G401 (cell line): ENCODE measurements at places on chromosomes 5 and 9.

GRCh38 chr5:61621202-61621650 is 289.2 kb downstream of the ZSWIM6 start:
- DNase-seq = peak; percentile 29

GRCh38 chr5:175885813-175886212 is 14.4 kb downstream of the CPLX2 start:
- DNase-seq = peak; percentile 38

GRCh38 chr9:116320290-116320689 is 166.7 kb downstream of the PAPPA start:
- DNase-seq = no peak

- no peak for DNase-seq
Measured at GRCh38 chr9:91720751-91721705, 229.0 kb downstream of the ROR2 start.

DNA sequence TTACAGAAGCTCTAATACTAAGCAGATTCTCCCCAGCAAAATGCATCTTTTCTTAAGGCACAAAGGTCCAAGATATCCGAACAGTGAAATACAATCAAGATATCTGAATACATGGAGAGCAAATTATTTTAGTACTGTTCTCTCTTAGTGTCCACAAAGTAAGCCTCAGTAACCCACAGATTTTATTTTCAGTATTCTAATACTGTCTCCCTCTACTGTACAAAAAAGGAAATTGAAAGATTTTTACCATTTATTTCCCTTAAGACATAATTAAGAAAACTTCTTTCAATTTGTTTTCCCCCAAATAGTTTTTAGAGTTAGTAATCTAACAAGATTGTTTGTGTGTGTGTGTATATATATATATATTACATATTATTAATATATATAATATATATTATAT is 24.7 kb upstream of the NOL6 start:
- no peak for DNase-seq

DNA sequence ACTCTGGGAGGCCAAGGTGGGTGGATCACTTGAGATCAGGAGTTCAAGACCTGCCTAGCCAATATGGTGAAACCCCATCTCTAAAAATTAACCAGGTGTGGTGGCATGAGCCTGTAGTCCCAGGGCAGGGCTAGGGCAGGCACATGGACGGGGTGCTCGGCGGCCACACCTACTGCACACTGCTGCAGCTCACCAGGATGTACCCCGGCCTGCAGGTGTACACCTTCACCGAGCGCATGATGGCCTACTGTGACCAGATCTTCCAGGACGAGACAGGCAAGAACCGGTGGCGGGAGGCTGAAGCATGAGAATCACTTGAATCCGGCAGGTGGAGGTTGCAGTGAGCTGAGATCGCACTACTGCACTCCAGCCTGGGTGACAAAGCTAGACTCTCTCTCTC is 3.2 kb downstream of the ST6GALNAC4 start:
- DNase-seq = no peak

GRCh38 chr5:166073901-166074581 is 2217.4 kb upstream of the WWC1 start:
- no peak for DNase-seq

GRCh38 chr9:19184144-19184917 is 46.2 kb upstream of the DENND4C start:
- DNase-seq = peak; percentile 62

- DNase-seq = no peak
Measured at GRCh38 chr9:14072850-14073249, 241.1 kb downstream of the NFIB start.

- no peak for DNase-seq
Measured at GRCh38 chr5:347712-348284, 26.3 kb downstream of the AHRR start.

GRCh38 chr9:24073007-24073592 is 247.1 kb upstream of the ELAVL2 start:
- no peak for DNase-seq

DNA sequence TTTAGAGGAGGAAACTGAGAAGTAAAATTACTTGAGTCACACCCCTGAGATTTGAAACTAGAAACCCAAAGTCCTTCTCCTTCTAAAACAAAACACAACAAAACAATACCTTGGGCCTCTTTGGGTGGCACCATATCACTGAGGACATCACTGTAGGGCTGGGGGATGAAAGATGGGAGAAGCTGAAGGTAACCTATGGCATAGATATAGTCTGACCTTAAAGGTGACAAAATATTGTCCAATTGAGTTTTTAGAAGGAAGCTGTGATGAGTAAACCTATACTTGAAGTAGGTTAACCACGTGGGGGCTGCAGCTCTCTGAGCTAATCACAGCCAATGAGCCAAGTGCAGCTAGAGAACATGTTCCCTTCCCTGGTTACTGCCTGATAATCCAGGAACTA is 167.4 kb upstream of the CD180 start:
- DNase-seq = no peak

- DNase-seq = no peak
Measured at GRCh38 chr5:111720333-111720890, 36.6 kb downstream of the NREP start.

DNA sequence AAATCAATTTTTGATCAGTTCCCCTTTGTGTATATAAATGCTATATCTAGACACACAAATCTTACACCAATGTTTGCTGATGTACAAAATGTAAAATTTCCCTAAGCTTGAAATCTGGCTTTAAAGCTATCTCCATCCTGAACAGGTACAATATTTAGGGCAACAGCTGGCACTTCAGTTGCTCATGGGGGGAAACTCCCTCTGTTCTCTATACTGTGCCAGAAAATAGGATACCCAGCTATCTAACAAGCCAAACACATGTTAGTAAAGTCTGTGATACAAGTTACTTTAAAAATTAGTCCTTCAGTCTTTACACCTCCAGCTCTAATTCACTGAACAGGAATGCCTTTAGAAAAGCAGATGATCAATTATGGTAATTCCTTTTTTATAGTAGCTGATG is 191.8 kb downstream of the SLF1 start:
- DNase-seq = peak; percentile 73

DNA sequence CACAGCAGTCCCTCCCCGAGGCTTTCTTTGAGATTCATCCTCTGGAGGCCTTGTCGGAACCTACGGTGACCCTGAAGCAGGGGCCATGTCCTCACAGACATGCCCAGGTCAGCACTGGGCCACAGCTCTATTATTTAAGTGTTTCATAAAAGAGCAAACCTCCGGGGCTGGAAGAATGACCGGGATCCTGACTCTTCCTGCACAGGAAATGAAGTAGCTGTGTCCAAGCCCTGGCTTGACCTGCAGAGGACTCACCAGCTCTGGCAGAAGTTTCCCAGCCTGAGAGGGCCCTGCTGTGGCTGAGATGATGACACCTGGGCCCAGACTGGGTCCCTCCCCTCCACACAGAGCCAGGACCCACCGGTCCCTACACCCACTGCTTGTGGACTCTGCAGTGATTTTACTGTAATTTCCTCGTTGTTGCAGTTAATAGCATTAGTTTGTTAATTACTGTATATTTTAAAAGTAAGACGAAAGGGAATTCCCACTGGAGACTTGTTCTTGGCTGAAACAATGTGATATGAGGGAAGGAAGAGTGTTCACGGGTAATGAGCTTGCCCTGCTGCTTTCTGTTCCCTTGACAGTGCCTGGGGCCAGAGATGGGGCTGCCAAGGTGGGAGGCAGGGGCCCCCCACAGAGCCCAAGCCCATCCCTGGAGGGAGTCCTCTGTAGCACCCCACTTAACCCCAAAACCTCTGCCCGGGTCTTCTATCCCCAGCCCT is 72.2 kb downstream of the PCDH1 start:
- DNase-seq = no peak

DNA sequence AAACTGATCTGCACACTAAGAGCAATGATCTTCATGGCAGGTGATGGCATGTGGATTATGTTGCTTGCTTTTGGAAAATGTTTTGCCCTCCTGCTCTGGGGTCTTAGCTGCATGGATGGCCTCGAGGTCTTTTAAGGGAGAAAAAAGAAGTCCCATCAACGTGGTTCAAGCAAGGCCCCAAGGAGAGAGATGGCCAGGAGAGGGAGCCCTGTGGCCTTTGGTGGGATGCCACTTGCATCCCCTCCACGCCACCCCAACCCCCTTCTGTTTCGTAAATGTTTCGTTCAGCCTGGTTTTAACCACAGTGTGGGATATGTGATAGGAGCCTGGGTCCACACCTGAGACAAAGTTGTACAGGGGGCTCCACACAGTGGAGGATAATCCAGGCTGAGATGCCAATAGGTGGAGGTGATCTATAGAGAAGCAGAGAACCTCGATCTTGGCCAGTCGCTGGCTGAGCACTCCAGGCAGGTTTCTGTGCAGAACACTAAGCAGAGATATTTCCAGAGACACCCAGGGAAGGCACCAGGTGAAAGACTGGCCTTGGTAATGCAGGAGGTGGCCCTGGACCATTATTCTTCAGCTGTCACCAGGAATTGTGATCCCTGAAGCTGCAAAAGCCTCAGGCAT is 25.8 kb upstream of the FRRS1L start:
- DNase-seq = peak; percentile 37

GRCh38 chr5:15489571-15490235 is 10.3 kb upstream of the FBXL7 start:
- DNase-seq = peak; percentile 19

- no peak for DNase-seq
Measured at GRCh38 chr9:91835632-91836031, 114.4 kb downstream of the ROR2 start.

DNA sequence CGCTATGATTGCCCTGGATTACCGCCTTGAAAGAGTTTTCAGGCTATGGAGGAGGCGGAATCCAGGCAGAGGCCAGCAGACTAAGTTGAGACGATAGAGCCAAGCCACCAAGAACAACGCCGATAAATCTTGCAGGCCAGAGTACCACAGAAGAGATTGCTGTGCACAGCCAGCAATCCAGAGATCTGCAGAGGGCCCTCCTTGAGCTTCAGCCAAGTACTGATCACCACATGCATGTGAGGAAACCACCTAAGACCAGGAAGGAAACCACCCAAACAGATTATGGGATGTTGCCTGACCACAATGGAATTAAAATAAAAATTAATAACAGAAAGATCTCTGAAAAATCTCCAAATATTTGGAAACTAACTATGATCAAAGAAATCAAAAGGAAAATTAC is 74.9 kb downstream of the GCNT4 start:
- DNase-seq = no peak

- DNase-seq = peak; percentile 22
Measured at GRCh38 chr9:111481885-111482636, 2.1 kb downstream of the ECPAS start.

- DNase-seq = no peak
Measured at GRCh38 chr5:59040804-59041201, 457.9 kb downstream of the RAB3C start.

DNA sequence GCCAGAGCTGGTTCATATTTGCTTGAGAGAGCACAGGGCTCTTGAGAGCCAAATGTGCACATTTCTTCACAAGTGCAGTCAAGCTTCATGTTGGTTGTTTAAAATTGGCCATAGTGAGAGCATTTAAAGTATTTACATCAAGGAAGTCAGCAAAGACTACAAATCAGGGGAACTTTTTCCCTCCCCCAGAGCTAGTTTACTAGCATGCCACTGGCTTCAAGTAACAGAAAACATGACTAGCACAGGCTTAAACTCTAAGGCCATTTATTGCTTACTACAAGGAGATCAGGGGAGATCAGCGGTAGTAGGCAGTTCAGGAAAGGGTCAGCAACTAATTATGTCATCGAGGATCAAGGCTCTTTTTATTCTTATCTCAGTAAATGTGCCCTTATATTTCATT is 11.0 kb upstream of the CCDC171 start:
- no peak for DNase-seq

DNA sequence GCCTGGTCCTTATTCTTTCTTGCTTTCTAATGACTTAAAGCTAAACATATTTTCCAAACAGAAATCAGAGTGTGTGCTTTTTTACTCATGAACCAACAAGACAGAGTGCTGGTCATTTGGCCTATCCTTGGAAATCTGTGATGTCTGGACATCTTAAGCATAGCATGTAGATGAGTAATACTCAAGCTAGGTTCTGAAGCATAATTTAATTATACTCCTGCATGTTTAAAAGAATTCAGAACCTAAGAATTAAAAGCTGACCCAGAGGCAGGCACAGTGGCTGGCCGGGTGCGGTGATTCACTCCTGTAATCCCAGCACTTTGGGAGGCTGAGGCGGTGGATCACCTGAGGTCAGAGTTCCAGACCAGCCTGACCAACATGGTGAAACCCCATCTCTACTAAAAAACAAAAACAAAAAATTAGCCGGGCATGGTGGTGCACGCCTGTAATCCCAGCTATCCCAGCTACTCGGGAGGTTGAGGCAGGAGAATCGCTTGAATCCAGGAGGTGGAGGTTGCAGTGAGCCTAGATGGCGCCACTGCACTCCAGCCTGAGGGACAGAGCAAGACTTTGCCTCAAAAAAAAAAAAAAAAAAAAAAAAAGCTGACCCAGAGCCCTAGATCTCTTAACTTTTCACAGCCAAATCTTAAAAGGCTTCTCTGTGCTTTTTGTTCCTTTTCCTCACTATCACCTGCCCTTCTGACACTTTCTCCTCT is 16.2 kb upstream of the TJP2 start:
- DNase-seq = no peak

DNA sequence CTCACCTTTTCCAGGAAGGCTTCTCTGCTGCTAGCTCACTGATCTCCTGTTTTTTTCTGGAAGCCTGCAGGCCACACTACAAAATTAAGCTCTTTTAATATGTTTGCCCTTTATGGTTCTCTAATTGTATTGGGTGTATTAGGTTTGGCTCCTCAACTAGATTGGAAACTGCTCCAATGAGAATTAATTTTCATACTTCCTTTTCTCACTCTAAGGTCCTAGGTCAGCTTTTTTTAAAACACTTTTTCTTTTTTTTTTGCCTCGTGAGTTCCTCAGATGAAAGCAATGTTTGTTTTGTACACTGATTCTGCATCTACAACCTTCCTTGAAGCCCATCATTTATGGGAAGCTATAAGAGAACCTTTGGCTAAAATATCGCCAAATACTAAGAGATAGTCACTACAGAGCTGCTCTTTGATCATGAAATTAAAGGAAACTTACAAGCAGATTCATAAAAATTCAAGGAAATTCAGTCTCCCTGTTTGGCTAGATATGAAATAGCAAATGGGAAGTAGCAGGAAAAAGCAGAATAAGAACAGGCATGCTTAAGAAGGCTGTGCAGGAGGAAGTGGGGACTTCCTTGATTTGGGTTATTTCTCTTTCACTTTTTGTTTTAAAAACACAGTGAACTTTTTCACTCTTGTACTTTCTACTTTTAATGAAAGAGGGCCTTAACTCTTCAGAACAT is 55.2 kb upstream of the FYB1 start:
- no peak for DNase-seq

DNA sequence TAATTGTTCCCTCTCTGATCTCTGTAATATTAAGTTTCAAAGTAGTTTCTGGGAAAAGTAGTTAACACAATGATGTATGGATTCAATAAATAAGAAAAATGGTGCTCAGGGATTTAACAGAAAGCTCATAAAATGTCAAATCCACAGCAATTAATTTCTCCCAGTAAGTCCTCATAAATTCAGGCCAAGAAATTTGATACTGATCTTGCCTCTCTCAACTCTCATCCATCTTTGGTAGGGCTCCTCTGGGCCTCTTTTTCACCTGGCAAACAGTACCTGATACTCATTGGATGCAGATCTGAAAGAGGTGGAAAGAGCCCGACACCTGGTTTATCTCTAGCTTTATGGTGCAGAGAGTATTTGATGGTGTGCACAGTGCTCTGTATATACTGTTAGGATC is 106.1 kb downstream of the STK32A start:
- DNase-seq = no peak

GRCh38 chr9:96408409-96409280 is 9.5 kb downstream of the ZNF367 start:
- DNase-seq = no peak
